ENCODE measurements at places on chromosomes 6 and 20. TPM values are rescaled to one million over a fixed set of nuclear protein-coding genes. Genes with fewer than 3 reads are reported as not detected.

The ANKRD60 gene
- total RNA-seq: not detected

The TRIM39 gene
- 11.2 TPM for total RNA-seq

The SEL1L2 gene
- not detected for total RNA-seq

The ISM1 gene
- not detected for total RNA-seq

Data from HFFc6 (cell line).